ENCODE measurements at places on chromosomes 2 and 18.

- DNase-seq: no peak
These were observed 147.6 kb upstream of the CAB39 start for GRCh38 chr2:230564805-230565779.

- no peak for DNase-seq
These were observed 176.1 kb upstream of the KLF7 start for GRCh38 chr2:207341804-207342203.

DNA sequence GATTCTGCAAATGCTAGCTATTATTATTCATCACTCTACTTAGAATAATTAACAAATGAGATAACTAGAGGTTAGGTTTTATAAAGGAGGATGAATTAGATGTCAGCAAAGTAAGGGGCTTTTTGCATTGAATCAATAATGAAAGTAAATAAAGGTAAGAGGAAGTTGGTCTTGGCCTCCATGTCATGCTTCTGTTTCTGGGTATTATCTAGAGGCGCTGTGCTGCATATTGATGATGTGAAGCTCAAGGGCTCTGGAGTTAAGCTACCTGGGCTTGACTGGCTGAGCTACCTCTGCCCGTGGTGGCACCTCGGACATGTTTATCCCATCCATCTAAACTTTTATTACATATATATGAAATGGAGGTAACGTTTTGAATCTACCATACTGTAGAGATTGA is 350.9 kb downstream of the PARD3B start:
- DNase-seq: no peak

GRCh38 chr2:163983911-163984310 is 248.1 kb upstream of the FIGN start:
- no peak for DNase-seq
